T-helper 1 cell (primary cell): ENCODE measurements at places on chromosomes 11 and 22.

- no peak for DNase-seq
Measured at GRCh38 chr11:62588966-62589637, 2.2 kb downstream of the TUT1 start.

- DNase-seq: no peak
Measured at GRCh38 chr11:14232652-14233051, 126.3 kb downstream of the RRAS2 start.

- DNase-seq: no peak
Measured at GRCh38 chr11:11458485-11458884, 105.4 kb upstream of the CSNK2A3 start.

DNA sequence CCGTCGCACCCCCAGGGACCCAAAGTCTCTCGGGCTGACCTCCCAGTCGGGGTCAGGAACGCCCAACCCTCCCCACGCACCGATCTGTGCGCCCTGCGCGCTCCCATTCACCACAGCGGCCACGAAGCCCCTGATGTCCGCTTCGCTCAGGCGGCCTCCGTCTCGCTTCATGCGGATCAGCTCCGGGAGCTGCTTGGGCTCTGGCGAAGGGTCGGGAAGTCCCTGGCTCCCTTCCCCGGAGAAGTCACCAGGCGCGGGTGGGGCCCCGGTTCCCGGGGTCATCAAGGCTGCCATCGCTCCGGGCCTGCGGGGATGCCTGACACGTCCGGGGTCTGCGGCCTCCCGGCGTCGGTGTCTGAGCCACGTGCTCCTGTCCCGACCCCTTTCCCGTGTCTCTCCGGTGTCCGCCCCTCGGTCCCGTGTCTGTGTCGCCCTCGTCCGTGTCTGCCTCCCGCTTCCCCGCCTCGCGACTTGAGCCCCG is 356 bp downstream of the TYMP start:
- DNase-seq: no peak
